ENCODE measurements at places on chromosomes 13 and 19.

GRCh38 chr19:16795731-16796130 is 33.5 kb upstream of the SIN3B start:
- DNase-seq, result no peak

GRCh38 chr13:41931337-41931736 is 29.6 kb downstream of the VWA8 start:
- DNase-seq, result no peak

DNA sequence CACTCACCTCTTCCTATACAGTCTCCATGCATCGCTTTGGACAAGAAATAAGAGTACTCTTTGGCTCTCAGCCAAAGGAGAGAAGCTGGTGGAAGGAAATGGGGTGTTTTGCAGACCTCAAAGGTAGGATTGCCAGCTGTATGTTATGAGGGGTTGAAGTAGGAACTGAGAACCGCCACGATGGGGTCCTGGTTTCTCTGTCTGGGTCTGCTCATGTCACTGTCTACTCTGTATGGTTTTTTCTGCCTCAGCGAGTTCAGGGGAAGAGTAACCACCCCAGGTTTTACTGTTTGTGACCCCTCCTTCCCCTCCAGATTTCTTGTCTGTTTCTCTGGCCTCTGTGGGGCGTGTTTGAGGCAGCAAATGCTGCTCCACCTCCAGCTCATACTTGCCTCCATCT is 4.1 kb downstream of the ZNF805 start:
- DNase-seq, result no peak

DNA sequence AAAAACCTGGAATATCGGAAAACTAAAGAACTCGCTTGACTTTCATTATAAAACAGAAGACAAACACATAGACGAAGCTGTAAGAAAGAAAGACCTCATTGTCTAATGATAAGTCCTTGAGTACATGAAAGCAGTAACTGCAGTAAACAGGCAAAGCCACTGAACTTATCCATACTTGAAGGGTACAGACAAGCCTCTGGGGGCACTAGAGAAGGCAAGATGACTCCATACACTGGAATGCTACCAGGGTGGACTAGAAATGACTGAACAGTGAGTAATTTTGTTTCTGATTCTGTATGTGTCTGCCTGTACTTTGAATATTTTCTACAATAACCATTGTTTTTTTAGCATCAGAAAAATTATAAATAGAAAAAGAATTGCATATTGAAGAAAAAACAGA is 507.9 kb downstream of the UQCRFS1 start:
- DNase-seq, result no peak

- DNase-seq, result no peak
These were observed 1.8 kb downstream of the ANKLE1 start for GRCh38 chr19:17283504-17283996.

DNA sequence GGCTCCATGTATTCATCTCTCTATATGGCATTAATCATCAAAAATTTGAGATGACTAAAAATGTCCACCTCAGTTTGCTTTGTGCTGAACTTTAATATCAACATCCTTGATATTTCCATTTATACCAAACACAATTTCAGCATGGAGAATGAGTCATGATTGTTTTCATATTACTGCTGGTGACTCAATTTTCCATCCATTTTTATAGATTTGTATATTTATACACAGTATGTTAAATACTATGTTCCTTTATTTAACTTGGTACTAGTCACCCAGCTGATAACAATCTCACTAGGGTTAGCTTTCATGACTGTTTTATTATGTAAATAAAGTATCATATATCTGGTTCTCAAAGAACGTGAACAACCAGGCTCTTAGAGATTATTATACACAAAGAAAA is 1255.1 kb downstream of the SLITRK1 start:
- DNase-seq, result no peak

DNA sequence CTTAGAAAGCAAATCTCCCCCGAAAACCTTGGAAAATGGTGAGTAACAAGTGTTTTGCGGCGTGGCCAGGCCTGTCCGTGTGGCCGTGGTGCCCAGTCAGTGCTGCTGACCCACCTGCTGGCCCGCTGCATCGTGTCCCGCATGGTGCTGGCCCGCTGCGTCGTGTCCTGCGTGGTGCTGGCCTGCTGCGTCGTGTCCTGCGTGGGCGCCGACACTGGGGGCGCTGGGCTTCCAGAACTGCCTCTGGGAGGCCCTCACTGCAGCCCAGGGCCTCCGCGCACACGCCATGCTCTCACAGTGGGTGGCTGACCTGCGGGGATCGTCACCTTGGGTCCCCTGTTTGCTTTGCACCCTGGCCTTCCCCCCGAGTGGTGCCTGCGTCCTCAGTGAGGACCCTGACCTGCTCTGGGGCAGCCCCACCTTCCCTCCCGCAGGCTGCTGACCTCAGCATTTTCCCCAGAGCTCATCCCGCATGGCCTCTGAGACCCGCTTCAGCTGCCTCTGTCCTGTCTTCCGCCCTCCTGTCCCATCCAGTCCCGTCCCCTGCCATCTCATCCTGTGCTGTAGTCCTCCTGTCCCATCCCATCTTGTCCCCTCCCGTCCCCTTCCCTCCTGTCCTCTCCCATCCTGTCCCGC is 10.6 kb downstream of the PLEKHJ1 start:
- no peak for DNase-seq

DNA sequence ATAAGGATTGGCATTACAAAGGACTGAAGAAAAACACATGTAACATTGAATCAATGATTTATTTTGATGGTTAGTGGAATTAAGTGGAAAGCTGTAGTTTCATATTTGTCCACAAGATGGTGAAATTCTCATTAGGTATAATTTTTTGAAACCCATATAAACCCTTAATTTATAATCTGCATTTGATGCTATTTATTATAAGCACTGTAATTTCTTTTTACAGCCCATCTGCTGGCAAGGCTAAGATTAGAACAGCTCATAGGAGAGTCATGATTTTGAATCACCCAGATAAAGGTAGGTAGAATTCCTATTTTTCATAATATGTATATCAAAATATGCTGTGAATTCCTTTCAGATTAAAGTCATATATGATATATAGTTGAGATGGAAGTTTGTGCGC is 62.2 kb downstream of the DNAJC15 start:
- no peak for DNase-seq

DNA sequence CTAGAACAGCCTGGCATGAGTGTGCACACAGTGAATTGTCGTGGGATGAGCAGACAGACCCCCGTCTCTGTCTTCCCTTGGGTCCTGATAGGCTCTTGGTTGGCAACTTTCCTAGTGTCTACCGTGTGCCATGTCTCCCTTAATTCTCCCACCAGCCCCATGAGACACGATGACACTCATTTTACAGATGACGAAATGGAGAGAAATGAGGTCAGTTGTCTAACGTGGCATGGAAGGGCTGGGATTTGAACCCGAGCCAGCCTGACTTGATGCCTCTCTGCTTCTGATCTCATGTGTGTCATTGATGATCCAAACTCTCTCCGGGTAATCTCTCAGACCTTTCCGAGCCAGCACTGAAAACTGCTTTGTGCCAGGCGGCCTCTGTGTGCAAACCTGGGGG is 8.4 kb upstream of the KLK14 start:
- no peak for DNase-seq

DNA sequence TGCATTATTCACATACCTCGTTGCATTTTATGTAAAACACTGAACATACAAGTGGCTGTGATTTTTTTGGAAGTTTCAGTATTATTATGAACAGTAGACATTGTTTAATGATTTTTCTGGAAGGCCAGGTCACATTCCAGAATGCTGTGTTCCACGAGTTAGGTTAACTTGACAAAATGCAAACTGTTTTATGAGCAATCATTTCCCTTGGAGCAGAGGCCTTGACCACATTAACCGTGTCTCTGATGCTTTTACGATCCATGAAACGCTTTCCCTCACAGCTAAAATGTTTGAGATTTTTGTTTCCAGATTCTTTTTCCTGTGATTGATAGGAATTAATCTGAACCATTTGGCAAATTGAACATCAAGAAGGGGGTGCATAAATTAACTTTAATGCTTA is 57.8 kb downstream of the MBNL2 start:
- no peak for DNase-seq

- DNase-seq, result no peak
These were observed 17.0 kb downstream of the SUGT1 start for GRCh38 chr13:52669677-52670076.

DNA sequence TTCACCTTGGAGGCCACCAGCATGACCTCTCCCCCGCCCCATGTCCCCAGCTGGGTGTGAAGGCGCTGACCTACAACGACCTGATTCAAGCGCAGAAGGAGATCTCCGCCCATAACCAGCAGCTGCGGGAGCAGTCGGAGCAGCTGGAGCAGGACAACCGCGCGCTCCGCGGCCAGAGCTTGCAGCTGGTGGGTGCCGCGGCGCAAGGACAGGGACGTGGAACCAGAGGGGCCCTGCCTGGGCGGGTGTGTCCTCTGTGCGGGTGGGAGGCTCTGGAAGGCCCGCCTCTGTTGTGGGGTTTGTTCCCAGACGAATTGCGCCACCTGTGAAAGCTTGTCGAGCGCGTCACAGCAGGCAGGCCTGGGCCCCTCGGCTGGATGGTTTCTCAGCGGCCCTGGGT is 22.3 kb downstream of the PLEKHJ1 start:
- DNase-seq, result no peak

GRCh38 chr19:8849232-8849631 is 17.1 kb downstream of the MBD3L1 start:
- DNase-seq, result no peak

DNA sequence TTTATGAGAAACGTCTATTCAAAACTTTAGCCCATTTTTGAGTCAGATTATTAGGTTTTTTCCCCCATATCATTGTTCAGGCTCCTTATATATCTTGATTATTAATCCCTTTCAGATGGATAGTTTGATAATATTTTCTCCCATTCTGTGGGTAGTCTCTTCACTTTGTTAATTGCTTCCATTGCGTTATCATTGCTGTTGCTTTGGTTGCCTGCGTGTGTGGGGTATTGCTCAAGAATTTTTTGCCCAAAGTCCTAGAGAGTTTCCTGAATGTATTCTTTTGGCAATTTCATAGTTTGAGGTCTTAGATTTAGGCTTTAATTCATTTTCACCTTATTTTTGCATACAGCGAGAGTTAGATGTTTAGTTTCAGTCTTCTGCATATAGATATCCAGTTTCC is 25.8 kb upstream of the PRR20A start:
- no peak for DNase-seq

- no peak for DNase-seq
These were observed 51.9 kb downstream of the SLAIN1 start for GRCh38 chr13:77749344-77749880.

GRCh38 chr19:30733826-30734550 is 361.8 kb downstream of the ZNF536 start:
- DNase-seq, result no peak

DNA sequence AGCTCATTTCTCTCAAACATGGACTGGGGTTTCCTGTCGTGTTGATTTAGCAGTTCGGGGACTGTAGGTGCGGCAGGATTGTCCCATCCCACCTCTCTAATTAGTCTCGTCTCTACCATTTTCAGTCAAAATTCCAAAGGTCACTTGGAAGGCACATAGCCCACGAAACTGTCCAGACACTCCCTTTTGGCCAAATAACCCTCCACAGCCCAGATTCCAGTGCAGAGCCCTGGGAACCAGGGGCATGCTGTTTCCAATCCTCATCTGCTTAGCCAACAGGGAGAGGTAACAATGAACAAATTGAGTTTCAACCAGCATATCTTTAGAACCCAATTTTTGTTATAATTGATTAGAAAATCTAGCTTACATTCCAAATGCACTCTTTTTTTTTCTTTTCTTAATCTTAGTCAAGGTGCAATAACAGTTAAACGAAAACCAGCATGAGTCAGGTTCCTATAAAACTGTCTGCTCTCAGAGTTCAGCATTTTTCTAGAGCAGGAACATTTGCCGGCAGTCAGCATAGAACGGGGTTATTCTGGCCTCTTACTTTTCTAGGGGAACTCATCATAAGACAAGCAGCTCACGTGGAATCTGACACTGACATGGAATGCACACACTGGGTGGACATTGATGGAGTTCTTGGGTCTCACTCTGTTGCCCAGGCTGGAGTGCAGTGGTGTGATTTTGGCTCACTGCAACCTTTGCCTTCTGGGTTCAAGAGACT is 14.4 kb upstream of the CEBPA start:
- DNase-seq, result no peak

DNA sequence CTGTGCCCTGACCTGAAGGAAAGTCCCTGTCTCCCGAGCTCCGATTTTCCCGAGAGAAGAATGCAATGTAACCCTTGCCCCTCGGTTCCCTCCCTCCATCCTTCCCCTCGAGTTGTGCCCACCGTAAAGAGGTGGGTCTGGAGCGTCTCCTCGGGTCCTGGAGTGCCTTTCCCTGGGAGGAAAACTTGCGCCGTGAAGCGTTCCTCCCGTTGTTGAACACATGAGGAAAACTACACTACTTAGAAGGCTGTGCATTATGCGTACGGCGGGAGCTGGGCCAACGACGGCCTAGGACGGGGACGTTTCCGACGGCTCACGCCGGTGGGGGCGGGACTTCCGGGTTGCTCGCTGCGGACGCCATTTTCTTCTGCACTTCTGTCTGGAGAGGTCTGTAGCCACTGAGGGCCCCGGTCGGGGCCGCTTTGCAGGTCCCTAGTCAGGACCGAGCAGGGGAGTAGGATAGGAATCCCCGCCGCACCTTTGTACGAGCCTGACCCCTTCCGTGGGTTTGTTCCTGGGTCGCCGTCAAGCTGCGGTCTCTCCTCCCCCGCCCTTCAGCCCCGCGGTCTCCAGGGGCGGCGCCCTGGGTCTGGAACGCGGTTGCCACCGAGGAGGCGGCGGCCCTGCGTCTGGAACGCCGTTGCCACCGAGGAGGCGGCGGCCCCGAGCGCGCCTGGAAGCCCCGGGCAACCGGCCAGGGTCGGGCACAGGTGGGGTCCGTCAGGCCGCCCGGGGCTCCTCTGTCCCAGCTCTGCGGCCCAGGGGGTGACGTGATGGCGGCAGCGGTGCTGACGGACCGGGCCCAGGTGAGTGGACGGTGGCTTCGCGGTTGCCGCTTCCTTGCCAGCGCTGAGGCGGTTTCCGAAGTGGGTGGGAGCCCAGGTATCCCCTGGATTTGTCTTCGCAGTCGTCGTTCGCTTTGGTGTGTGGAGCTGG is at the start of gene ZNF264:
ZNF264 (plus strand) TSS at position 360 of the 936 bp plus-strand sequence; CDS start at position 774, 414 bp downstream.
- DNase-seq, result peak; percentile 83

DNA sequence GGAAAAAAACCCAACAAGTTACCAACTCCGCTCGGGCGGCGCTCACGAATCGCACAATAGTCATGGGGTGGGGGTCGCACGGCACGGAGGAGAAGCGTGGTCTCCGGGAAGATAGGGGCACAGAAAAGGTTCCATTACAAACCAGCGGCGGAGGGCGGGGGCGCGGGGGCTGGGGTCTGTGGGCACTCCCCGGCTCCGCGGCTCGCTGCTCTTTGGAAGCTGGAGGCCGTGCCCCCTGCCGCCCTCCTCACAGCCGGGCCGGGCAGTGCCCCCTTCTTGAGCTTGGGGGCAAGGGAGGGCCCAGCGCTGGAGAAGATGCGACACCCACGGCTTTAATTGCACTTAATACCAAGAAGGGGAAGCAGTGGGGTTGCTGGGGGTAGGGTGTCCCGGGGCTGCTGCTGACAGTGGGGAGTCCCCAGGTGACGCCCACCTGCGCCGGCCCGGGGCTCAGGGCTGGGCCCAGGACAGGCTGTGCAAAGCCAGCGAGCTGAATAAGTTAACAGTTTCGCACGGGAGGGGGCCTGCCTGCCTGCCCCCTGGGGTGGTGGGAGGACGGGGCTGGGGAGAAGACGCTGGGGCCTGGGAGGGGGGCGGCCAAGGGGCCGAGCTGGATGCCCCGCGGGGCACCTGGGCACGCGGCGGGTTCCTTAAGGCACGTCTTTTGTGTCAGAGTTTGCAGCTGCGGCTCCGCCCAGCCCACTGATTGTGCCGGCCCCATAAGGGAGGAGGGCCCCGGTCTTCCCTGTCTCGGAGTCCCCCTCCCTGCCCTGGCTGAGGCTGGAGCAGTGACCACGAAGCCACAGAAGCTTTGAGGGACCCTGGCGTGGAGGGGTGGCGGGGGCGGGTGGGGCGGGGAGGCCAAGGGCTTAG is 9.8 kb downstream of the DCAF15 start:
- DNase-seq, result no peak
